ENCODE measurements at places on chromosomes 16 and 17. TPM values are rescaled to one million over a fixed set of nuclear protein-coding genes. Genes with fewer than 3 reads are reported as not detected.

GRCh38 chr16:26175944-26176343, 484.2 kb downstream of the HS3ST4 start:
- H3K27me3 ChIP-seq = no peaks in the 10 kb centered on the region
- H3K27ac ChIP-seq = no peak overlapping the region
- H3K4me3 ChIP-seq = no peak overlapping the region
- no peaks in the 10 kb centered on the region for H3K4me1 ChIP-seq
- H3K36me3 ChIP-seq = no peaks in the 10 kb centered on the region

- no peak overlapping the region for H3K27ac ChIP-seq
- no peak for DNase-seq
- no peaks in the 10 kb centered on the region for H3K27me3 ChIP-seq
- no peaks in the 10 kb centered on the region for H3K36me3 ChIP-seq
- no peaks in the 10 kb centered on the region for H3K4me1 ChIP-seq
These were observed 7.1 kb upstream of the PSMD3 start for GRCh38 chr17:39973496-39973895.

GRCh38 chr17:76314392-76315227, 6.5 kb upstream of the QRICH2 start:
- H3K4me1 ChIP-seq = no peaks in the 10 kb centered on the region
- no peak for DNase-seq
- H3K36me3 ChIP-seq = no peaks in the 10 kb centered on the region
- no peak overlapping the region for H3K4me3 ChIP-seq
- no peak overlapping the region for H3K27ac ChIP-seq

DNA sequence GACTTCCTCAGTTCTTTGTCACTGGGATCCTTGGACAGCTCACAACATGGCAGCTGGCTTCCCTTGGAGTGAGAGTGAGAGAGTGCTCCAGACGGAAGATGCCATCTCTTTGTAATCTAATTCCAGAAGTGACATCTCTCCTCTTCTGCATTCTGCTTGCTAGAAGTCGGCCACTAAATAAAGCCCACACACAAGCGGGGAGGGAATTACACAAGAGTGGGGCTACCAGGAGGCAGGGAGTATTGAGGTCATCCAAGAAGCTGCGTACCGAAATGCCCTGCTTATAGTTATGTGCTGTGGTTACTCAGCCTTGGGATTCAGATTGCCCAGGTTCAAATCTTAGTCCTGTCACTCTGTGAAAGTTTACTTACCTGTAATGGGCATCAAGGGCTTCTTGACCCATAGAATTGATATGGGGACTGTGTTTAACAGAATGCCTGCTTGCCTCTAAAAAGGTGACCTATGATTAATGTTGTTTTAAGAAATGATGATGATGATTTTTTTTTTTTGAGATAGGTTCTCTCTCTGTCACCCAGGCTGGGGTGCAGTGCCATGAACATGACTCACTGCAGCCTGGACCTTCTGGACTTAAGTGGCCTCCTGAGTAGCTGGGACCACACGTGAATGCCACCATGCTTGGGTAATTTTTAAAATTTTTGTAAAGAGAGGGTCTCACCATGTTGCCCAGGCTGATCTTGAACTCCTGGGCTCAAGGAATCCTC, 120.9 kb upstream of the HS3ST2 start:
- H3K27ac ChIP-seq = peak overlapping the region; percentile 0
- H3K4me3 ChIP-seq = no peak overlapping the region
- no peaks in the 10 kb centered on the region for H3K36me3 ChIP-seq
- no peaks in the 10 kb centered on the region for H3K27me3 ChIP-seq
- peaks cover 7% of the 10 kb centered on the region for H3K4me1 ChIP-seq

DNA sequence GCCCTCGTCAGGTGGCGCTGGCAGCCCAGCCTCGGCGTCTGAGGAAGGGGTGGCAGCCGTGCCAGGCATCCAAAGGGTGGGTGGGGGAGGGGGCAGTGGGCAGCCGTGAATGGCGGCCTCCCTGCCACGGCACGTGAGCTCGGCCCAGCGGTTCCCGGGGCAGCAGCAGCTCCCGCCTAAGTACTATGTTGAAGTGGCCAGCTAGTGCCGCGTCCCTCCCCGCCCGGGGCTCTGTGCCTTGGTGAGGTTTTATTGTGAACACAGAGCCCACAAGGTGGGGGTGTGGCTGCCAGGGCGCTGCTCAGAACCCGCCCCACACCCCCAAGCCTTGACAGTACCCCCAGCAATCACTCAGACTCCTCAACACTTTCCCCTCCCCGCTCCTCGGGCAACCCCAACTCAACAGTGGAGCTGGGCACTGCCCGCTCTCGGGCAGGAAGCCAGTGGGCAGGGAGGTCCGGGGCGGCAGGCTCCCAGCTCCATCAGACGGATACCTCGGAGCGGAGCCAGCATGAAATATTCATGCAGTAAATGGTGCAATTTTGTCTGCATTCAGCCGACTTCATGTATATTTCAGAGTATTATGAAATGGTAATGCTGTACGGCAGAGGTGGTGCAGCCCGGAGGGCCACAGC, 80.4 kb downstream of the ENGASE start:
- DNase-seq = no peak
- no peak overlapping the region for H3K27ac ChIP-seq
- H3K4me3 ChIP-seq = no peak overlapping the region
- H3K36me3 ChIP-seq = no peaks in the 10 kb centered on the region
- no peaks in the 10 kb centered on the region for H3K27me3 ChIP-seq
- H3K4me1 ChIP-seq = no peaks in the 10 kb centered on the region

DNA sequence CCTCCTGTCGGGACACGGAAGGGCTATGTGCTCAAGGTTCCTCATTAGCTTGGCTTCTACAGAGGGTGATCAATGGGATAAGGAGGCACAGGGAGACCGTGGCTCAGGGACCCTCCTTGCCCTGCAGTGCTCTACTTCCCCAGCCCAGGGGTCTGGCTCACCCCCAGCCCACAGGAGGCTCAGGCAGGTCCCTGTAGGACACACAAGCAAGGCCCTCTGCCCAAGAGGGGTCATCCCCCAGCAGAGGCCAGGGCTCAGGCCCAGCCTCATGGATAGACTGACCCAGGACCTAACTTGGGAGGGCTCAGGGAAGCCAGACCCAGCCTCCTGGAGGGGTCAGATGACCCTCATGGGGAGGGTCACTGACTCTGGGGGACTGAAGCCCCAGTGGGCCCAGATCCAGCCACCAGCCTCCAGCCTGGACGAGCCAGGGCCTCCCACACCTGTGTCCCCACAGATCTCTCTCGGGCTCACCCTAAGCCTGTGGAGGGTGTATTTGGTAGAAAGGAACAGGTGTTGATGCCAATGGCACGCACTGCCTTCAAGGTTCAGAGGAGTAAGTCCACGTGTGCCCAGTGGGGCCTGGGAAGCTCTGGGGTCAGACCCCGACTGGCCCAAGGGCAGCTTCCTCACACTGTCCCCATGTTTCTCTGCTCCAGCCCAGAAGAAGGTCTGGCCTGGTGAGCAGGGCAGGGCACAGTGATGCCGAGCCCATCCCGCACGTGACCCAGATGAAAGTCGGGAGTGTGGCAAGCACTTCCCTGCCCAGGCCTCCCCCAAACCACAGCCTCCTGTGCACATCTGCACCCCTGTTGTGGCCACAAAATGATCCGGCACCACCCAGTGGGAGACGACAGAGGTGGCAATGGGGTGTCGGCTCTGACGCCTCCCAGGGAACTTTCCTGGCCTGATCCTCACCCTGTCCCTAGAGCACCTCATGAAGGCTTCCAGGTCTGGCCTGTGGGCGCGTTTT, 10.9 kb upstream of the KRTAP17-1 start:
- H3K27me3 ChIP-seq = no peaks in the 10 kb centered on the region
- no peak overlapping the region for H3K4me3 ChIP-seq
- no peak overlapping the region for H3K27ac ChIP-seq

GRCh38 chr16:86986136-86986535, 331.1 kb downstream of the C16orf95 start:
- no peaks in the 10 kb centered on the region for H3K4me1 ChIP-seq
- H3K4me3 ChIP-seq = no peak overlapping the region
- DNase-seq = no peak
- H3K27me3 ChIP-seq = no peaks in the 10 kb centered on the region
- no peaks in the 10 kb centered on the region for H3K36me3 ChIP-seq

GRCh38 chr16:59324462-59324861, 590.3 kb upstream of the GOT2 start:
- no peaks in the 10 kb centered on the region for H3K27me3 ChIP-seq
- no peak for DNase-seq
- H3K4me3 ChIP-seq = no peak overlapping the region
- no peaks in the 10 kb centered on the region for H3K36me3 ChIP-seq
- H3K27ac ChIP-seq = no peak overlapping the region
- no peaks in the 10 kb centered on the region for H3K4me1 ChIP-seq

DNA sequence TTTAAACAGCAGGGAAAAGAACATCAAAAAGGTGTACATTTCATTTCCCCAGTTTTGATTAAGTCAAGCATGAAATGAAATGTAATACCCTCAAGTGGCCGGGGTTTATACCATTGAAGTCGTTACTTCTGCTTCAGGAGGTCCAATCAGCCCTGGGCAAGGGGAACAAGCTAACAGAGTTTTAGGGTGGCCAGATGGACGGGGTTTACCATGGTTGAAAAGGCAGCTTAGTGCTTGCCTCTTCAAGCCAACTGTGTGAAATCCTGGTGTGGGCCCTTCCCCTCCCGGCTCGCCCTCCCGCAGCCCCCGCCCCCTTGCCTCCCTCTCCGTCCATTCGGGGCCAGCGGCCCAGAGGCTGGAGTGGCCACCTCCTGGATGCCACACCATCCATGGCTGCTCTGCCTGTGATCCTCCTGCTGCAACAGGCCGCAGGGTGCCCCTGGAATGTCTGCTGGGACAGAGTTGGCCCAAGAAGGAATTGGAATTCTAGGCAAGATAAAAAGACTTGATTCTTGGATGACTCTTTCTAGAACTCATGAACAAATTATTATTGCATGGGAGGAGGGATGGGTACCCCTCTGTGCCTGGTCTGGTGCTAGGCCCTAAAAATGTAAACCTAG, 296.2 kb upstream of the IRX3 start:
- H3K36me3 ChIP-seq = no peaks in the 10 kb centered on the region
- H3K4me1 ChIP-seq = no peaks in the 10 kb centered on the region
- H3K27ac ChIP-seq = no peak overlapping the region
- DNase-seq = no peak
- no peak overlapping the region for H3K4me3 ChIP-seq

DNA sequence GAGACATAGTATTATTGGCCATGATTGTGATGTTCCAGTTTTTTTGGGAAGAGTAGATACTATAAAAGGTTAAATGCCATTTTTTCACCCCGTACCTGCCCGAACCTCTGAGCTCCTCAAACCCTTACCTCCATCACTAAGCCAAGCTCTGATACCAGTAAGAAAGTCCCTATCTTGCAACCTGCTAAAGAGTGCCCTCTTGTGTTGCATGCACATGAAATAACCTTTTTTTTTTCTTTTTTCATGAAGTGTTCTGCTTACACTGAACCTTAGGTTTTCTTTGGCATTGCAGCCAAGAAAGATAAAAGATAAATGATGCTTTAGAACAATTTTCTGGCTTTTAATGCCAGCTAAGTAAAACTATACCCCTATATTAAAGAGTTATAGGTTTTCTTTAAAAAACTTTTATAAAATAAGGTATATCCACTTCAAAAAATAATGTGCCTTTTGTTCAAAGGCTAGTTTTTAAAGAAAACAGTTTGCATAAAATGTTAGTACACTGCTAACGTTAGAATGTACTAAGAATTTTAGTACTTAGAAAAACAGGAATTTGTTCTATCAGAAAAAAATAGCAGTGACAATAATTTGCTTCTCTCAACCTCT, 295.3 kb upstream of the PMFBP1 start:
- no peaks in the 10 kb centered on the region for H3K36me3 ChIP-seq
- no peaks in the 10 kb centered on the region for H3K4me1 ChIP-seq
- no peaks in the 10 kb centered on the region for H3K27me3 ChIP-seq
- H3K4me3 ChIP-seq = no peak overlapping the region
- H3K27ac ChIP-seq = no peak overlapping the region

DNA sequence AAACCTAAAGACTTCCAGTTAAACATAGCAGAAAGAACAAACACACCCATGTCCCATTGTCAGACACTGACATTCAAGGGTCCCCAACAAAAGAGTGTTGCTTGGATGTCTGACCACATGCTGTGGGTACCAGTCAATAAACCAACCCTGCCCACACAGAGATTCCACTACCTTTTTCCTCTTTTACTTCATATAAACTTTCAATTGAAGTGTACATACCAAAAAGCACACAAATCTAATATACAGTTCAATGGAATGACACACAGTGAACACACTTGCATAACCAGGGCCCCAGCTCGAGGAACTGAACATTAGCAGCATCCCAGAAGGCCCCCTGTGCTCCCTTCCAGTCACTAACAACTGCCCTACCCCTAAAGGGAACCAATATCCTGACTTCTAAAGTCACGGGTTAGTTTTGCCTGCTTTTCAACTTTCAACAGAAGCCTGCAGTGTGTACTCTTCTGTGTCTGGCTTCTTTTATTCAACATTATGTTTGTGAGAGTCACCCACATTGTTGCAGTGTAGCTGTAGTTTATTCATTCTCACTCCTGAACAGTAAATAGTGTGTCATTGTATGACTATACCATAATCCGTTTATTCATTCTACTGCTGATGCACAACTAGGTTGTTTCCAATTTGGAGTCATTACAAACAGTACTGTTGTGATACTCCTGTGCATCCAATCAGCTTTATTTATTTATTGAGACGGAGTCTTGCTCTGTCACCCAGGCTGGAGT, 18.0 kb downstream of the CFDP1 start:
- H3K27me3 ChIP-seq = no peaks in the 10 kb centered on the region
- no peak overlapping the region for H3K27ac ChIP-seq
- H3K4me3 ChIP-seq = no peak overlapping the region
- H3K36me3 ChIP-seq = peaks cover 8% of the 10 kb centered on the region
- no peak for DNase-seq

DNA sequence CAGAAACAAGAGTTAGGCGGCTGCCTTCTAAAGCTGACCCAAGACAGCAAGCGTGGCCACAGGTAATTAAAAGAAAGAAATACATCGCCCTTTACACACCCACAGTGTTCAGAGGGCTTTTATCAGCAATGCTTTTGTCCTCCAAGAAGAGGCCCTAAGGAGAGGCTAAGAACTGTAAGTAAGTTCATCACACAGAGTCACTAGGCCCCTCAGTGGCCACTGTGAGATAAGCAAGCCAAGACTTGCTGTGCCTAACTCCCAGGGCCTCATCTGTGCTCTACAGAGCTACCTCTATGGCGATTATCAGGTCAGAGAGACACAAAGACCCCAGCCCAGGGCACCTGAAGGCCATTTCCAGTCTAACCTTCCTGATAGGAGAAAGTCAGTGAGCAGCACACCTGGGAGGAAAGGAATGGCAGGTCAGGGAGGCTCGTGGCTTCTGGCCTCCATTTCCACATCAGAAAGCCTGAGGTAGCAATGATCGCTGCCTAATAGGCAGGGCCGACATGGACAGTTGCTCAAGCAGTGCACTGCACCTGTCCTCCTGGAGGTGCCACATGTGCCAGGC, 545.2 kb upstream of the CDH11 start:
- peak overlapping the region; percentile 43 for H3K27ac ChIP-seq
- no peaks in the 10 kb centered on the region for H3K27me3 ChIP-seq
- H3K36me3 ChIP-seq = no peaks in the 10 kb centered on the region
- no peak for DNase-seq

- H3K4me3 ChIP-seq = no peak overlapping the region
- H3K4me1 ChIP-seq = no peaks in the 10 kb centered on the region
- H3K27ac ChIP-seq = no peak overlapping the region
- no peaks in the 10 kb centered on the region for H3K27me3 ChIP-seq
These were observed 201.5 kb upstream of the CPHXL start for GRCh38 chr16:75927810-75928209.

The ODAD4 gene
- total RNA-seq = 0.38 TPM

The MEOX1 gene
- total RNA-seq = 0.66 TPM

The RAB37 gene
- total RNA-seq = 3.2 TPM

The TMEM238L gene
- 0.42 TPM for total RNA-seq

The AKAP1 gene
- 22.6 TPM for total RNA-seq

The AATK gene
- 0.70 TPM for total RNA-seq

The ITGAD gene
- total RNA-seq = not detected

The DCUN1D3 gene
- 37.2 TPM for total RNA-seq

The USP7 gene
- 62.5 TPM for total RNA-seq
